Left ventricle myocardium inferior (tissue), 1 donor: ENCODE measurements at places on chromosomes 5 and 9. TPM values are rescaled to one million over a fixed set of nuclear protein-coding genes. Genes with fewer than 3 reads are reported as not detected.

DNA sequence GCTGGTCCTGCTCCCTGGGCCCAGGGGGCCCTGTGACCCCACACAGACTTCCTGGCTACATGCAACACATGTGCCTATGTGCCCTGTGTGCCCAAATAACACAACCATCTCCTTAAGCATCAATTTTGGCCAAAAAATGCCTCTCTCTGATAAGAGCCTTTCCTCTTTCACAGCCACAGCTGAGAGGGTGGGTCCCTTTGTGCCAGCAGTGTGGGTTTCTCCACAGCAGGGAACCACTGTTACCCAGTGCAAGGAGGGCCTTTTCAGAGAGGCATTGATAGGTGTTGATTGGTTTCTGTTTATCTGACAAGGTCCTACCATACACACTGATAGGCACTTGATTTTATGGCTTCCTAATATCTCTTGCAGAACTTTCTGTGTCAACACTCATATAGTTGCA, 42.7 kb downstream of the SYK start:
- H3K4me3 ChIP-seq = no peak overlapping the region
- H3K27ac ChIP-seq = no peak overlapping the region
- H3K4me1 ChIP-seq = peaks cover 4% of the 10 kb centered on the region
- no peaks in the 10 kb centered on the region for H3K27me3 ChIP-seq

- H3K4me1 ChIP-seq = no peaks in the 10 kb centered on the region
- no peak overlapping the region for H3K4me3 ChIP-seq
- no peak for DNase-seq
Observed at GRCh38 chr5:133122711-133123110, 70.9 kb downstream of the HSPA4 start.

GRCh38 chr5:34531751-34532360, 124.3 kb upstream of the RAI14 start:
- no peak overlapping the region for H3K4me3 ChIP-seq
- no peak for DNase-seq
- H3K27me3 ChIP-seq = no peaks in the 10 kb centered on the region
- no peaks in the 10 kb centered on the region for H3K36me3 ChIP-seq

DNA sequence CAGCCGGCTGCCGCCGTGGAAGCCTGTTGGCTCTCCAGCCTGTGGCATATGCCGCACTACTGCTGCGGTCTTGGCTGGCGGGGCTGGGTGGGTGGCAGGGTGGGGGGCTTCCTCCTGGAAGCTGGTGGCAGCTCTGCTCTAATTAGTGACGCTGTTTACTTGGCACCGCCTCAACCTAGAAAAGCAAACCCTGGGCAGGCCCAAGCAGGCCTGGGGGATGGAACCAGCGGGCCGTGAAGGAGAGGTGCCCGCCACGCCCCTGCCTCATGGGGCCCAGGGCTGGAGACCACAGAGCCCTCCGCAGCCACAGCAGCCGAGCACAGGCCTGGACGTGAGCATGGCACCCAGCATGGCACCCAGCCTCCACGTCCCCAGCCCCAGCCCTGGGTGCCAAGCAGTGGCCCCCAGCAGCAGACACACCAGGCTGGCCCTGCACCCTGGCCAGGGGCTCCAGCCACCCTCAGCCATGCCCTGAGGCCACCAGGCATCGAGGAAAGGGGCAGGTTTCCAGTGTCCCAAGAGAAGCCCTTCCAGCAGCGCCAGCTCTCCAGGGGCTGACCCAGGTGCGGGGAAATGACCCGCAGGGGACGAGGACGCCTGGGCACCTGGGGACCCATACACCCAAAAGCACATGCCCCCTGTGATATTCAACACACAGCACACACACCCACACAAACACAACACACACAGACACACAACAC, 5.4 kb upstream of the CCDC187 start:
- H3K27me3 ChIP-seq = peaks cover 48% of the 10 kb centered on the region
- H3K4me3 ChIP-seq = no peak overlapping the region
- H3K36me3 ChIP-seq = no peaks in the 10 kb centered on the region
- DNase-seq = no peak
- H3K27ac ChIP-seq = no peak overlapping the region

GRCh38 chr5:82376307-82376706, 98.2 kb upstream of the RPS23 start:
- DNase-seq = no peak
- H3K36me3 ChIP-seq = no peaks in the 10 kb centered on the region
- H3K27ac ChIP-seq = no peak overlapping the region
- H3K27me3 ChIP-seq = no peaks in the 10 kb centered on the region

GRCh38 chr9:32427111-32427873, 42.8 kb downstream of the ACO1 start:
- no peak overlapping the region for H3K27ac ChIP-seq
- peaks cover 94% of the 10 kb centered on the region for H3K36me3 ChIP-seq
- H3K27me3 ChIP-seq = no peaks in the 10 kb centered on the region

GRCh38 chr9:114806526-114806900, 674 bp upstream of the TNFSF15 start:
- H3K27me3 ChIP-seq = peaks cover 30% of the 10 kb centered on the region
- H3K27ac ChIP-seq = no peak overlapping the region
- no peak for DNase-seq
- H3K4me1 ChIP-seq = peaks cover 3% of the 10 kb centered on the region
- no peaks in the 10 kb centered on the region for H3K36me3 ChIP-seq
- H3K4me3 ChIP-seq = no peak overlapping the region

Gene PGGT1B
- total RNA-seq = 23.8 TPM

Gene FOXD4L4
- total RNA-seq = not detected

Gene DNAI1
- not detected for total RNA-seq
